ENCODE measurements at places on chromosomes 12 and 14.
A peak's percentile ranks its signal among the peaks of the same experiment; 100 is the strongest.

GRCh38 chr12:52063082-52063924, 6.5 kb upstream of the ATG101 start:
- DNase-seq, result no peak

- no peak for DNase-seq
These were observed 59.8 kb downstream of the ACTN1 start for GRCh38 chr14:68919129-68919927.

GRCh38 chr12:47982311-47982710, 18.9 kb downstream of the TMEM106C start:
- no peak for DNase-seq

DNA sequence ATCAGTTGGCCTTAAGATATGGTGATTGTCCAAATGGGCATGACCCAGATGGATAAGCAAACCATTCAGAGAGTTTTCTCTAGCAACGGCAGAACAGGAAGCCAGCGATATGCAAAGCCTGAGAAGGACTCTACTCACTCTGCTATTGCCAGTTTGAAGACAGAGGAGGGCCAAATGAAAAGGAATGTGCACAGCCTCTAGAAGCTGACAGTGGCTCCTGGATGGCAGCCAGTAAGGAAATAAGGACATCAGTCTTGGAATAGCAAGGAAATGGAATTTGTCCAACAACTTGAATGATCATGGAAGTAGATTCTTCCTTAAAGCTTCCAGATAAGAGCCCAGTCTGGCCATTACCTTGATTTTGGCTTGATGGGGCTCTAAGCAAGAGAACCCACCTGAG, 60.0 kb downstream of the TMTC2 start:
- no peak for DNase-seq

DNA sequence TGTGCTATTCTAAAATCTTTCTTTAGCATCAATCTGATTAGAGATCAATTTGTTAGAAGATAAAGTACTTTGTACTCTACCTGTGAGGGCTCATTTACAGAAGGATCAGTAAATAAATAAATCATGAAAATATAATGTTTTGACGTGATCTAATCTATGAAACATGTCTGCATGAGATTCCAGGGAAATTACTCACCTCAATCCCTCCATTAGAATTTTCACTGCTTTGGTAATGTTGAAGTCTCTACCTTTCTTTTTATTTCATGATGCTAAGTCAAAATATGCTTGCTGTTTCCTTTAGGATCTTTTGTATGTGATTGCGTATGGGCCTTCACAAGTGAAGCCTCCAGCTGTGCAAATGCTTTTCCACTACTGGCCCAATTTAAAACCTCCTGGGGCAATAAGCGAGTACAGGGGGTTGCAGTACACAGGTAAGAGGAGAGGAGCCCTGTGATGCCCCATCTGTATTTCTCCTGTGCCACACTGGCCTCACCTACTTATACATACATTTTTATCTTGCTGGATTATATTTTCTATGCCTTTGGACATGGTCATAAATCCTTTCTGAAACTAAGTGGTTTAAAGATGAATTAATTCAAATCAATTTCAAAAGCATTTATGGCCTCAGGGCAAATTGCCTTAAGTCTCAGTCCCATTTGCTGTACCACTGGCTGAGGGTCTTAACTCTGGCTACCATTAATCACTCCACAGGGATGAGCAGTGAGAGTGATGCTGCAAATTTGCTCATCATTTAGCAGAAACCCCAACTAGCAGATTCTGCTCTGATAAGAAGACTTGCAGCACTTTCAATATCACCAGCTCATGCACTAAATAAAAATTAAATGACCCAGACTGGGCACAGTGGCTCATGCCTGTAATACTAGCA, 66.4 kb downstream of the UNC79 start:
- DNase-seq, result no peak

DNA sequence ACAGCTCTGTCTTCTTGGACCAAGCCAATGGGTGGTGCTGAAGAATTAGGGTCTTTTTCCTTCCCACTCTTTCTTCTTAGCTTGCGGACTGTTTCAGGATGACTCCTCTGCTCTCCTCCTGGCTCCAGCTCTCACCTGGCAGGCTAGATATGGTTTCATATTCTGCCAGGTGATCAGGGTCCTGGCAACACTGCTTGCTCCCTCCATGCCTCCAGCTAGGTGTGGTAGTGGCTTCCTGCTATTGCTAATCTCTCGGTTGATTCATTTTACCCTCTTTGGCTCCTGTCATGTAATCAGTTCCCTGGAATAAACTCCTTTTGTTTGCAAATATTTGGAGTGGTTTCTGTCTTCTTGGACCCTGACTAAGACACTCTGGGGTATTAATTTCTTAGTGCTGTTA, 4.3 kb upstream of the GZMH start:
- DNase-seq, result no peak

DNA sequence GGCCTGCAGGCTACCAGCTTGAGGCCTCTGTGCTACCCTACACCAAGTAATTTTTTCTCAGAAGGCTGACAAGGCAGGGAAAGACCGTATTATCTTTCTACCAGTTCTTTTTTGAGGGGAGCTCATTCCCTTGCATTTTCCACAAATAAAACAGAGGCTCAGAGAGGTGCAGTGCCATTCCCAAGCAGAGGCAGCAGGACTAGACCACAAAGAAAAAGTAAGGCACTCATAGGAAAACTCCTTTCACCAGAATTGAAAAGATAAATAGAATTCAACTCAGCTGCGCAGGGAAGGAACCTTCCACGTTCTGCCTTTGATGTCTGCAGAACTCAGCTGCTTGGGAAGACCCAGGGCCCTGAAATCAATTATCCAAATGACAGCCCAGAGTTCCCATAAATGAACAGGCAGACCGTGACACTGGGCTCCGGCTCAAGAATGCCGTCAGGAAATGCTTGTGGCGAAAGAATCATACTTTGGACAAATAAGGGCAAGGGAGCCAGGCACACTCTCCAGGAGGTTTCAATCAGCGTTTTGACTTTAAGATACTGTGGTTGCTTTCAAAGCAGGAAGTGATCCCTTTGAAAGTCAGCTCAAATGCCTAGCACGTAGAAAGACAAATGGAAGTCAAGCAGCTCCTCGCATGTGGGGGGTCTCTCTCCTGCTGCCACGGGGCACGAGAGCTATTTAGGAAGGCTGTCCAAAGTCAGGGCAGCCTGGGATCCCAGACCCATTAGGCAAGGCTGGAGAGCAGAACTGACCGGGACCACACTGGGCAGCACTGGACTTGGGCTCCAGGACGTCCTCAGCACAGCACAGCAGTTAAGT, 14.0 kb downstream of the KCTD10 start:
- DNase-seq, result no peak

DNA sequence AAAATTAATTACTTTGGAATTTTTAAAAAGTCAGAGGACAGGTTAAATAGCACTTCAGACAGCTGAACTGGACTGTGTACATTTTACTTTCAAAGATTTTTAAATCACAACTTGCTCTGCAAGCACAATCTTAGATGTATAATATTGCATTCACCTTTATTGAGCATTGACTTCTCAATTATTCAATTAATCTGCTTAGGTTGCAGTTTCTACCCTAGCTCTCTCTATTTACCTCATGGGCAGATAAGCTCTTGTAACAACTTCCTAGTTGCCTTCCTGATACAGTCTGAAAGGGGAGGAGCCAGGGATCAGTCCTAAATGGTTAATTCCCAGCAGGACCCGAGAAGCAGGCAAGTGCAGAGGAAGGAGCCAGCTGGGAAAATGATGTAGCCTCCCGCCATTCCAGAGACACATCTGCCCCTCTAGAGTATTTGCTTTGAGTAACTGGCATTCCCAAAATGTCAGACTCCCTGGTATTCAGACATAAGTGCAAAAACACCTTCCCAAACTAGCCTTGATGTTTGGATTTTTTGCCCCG, 302.8 kb downstream of the GALC start:
- no peak for DNase-seq

DNA sequence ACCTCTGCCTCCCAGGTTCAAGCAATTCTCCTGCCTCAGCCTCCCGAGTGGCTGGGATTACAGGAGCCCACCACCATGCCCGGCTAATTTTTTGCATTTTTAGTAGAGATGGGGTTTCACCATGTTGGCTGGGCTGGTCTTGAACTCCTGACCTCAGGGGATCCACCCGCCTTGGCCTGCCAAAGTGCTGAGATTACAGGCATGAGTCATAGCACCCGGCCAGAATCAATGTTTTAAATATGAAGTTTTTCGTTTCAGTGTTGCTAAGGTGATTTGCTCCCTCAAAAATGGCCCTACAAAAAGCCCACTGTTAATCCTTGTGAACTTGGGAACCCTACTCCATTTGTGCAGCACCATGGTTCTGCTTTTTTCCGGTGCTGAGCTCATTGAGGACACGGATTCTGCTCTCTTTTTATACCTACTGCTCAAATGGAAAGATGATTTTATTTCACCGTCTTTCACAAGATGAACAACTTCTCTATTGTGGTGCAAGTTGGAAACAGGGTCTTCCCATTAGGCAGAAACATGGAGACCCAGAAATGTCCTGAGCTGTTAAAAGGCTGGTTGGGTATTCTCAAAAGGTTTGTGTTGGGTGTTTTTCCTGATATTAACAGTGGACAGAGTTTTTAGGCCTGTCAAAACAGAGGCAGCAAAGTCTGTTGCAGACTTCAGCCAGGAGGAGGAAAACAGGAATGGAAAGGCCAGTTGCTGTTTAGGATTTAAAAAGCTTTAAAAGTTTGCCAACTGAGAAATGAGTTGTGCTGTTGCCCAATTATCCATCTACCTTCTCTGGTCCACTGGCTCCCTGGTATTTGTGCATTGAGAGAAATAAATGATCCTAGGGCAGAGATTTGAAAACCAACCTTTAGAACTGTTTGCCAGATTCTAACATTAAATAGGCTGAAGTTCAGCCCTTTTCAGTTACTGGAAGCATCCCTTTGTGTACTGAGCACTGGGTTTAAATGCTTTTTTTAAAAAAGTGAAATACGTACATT, 85.8 kb downstream of the ATP23 start:
- no peak for DNase-seq

DNA sequence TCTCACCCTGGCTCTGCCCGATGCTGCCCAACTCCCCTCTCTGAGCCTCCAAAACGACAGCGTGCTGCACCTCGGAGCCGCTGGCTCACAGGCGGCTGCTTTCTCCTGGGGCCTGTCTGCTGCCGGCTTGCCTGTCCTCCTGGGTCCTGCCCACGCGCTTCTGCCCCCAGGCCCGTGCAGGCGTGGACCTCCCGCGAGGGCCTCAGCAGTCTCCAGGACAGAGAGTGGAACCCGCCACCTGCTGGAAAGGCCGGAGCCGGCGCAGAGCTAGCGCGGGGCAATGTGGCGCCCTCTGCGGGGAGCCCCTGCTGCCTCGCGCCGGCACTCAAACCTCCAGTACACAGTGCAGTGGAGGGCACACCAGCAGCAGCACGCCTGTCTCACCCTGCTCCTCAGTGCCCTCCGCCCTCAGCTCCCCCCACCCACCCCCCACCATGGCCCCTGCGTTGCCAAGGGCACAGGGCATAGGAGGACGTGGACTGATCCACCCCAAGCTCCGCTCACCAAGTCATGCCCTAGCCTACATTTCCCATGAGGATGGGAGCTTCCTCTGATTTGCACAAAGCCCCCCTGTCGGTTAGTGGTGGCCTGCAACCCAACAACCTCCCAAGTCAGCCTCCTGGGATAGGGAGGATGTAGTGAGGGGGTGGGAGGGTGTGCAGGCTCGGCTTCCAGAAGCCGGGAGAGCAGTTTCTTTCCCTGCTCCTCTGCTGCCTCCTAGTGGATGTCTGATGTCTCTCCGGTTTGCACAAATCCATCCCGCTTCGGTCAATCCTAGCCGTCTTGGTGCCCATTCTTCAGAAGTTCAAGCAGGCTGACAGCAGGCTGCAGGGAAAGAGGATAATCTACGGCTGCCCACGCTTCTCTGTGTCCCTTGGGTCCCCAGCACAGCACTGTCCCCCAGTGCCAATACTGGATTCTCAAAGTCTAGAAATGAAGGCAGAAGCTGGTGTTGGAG, 25.2 kb downstream of the KRT8 start:
- peak; percentile 42 for DNase-seq

- no peak for DNase-seq
These were observed 80.8 kb downstream of the ANO2 start for GRCh38 chr12:5864301-5864700.

DNA sequence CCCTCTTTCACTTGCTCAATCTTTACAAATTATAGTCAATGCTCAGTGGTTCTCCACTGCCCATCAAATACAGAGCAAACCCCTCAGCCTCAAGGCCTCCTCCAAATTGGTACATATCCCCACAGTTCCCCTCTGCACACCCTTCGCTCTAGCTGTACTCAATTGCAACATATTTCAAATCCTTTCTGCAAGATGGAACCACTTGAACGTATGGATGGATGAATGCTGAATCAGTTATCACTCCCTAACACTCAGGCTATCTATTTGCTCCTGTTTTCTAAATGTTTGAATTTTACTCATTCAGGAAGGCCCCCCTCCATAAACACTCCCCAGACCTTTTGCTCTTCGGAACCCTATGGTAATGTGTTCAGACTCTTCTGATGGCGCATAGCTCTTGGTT, 24.5 kb downstream of the ATG14 start:
- no peak for DNase-seq

DNA sequence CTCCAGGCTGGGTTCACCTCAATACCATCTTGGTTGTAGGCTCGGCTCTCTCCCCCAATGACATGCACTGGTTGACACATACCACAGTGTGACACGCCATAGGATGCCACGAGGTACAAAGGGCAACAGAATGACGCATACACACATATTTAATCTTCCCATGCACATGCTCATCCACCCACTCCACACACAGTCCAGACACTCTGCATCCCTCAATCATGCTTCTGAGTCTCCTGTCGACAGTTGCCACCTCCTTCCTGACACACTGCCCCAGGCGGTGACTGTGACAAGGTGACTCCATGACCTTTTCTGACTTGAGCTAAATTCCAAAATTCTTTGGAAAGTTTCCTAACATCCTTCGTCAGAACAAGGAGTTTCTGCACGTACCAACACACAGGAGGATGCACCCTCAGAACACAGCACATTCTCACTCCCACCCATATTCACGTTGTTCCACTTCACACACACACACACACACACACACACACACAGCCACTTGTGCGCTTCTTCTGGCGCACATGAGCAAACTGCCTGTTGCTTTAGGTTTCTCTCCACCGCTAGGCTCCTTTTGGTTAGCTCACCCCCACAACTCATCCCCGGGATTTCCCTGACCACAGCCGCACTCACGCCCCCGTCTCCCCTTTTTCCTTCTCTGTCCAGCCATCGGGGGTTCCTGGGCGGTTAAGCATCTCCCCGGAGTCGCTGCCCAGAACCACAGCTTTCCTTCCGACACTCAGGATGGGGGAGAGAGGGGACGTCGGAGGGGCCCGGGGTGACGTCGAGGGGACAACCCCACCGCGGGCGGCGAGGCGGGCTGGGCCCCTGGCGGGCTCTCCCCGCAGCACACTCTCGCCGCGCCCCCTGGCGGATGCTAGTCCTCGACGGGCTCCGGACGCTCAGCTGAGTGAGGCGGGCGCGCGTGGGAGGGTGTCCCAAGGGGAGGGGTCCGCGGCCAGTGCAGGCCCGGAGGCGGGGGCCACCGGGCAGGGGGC, 536 bp upstream of the WNT1 start:
- DNase-seq, result peak; percentile 57

- no peak for DNase-seq
These were observed 8.3 kb upstream of the RNU6-7 start for GRCh38 chr14:32193532-32193931.

All from stimulated activated CD4-positive, alpha-beta T cell treated with anti-CD3 and anti-CD28 coated beads, Interleukin-1b, Interleukin-23, amount 100 ng/mL, for 1 hour (primary cell).